Mesenteric fat pad (tissue), 1 donor: ENCODE measurements at places on chromosomes 7 and 10. TPM values are rescaled to one million over a fixed set of nuclear protein-coding genes. Genes with fewer than 3 reads are reported as not detected.
A peak's percentile ranks its signal among the peaks of the same experiment; 100 is the strongest.

DNA sequence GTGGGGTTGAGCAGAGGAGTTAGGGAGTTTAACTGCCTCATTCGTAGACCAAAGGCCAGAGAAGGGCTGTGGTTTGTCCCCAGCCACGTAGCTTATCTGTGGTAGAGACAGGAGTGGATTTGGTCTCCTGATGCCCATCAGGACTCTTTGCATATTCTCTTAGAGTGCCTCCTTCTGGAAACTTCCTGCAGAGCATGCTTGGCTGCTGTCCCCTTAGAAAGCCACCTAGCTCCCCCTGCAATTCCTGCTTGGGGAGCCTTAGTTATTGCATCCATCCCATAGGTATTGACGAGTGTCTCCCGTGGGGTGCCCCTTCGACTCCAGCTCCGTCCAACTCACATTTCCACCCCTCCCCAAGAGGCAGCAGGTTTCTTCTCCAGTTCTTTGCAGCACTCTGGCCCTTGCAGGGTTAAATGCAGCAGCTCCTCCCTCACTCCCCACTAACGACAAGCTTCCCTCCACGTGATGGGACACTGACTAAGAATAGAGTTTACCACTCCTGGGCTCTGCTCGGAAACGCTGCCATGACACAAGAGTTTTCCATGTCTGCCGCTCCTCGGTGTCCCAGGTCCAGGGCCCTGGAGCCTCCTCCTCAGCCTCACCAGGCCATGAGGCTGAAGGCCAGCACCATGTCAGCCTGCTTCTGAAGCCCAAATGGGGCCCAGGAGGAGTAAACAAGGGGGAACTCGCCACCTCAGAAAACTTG, 147.8 kb upstream of the UNC5B start:
- DNase-seq: no peak

GRCh38 chr7:66152371-66153191, 37.9 kb downstream of the CRCP start:
- no peak for DNase-seq

- no peak for DNase-seq
Observed at GRCh38 chr10:103202319-103202718, 9.2 kb upstream of the NT5C2 start.

DNA sequence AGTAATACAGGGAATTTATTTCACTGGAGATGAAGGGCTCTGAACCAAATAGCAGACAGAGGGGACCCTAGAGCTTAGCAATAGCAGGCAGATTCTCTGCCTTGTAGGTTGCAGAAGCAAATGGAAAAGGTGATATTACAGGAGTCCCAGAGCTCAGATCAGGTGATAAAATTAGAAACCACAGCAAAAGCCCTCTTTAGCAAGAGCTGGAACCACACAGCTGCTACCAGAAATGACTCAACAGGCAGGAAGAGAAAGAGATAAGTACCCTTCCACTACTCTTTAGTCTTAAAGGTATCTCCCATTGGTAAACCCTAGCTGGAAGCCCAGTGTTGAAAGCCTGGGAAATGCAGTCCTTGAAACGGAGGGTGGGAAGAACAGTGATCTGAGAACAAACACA, 535.6 kb upstream of the GHITM start:
- DNase-seq: no peak

DNA sequence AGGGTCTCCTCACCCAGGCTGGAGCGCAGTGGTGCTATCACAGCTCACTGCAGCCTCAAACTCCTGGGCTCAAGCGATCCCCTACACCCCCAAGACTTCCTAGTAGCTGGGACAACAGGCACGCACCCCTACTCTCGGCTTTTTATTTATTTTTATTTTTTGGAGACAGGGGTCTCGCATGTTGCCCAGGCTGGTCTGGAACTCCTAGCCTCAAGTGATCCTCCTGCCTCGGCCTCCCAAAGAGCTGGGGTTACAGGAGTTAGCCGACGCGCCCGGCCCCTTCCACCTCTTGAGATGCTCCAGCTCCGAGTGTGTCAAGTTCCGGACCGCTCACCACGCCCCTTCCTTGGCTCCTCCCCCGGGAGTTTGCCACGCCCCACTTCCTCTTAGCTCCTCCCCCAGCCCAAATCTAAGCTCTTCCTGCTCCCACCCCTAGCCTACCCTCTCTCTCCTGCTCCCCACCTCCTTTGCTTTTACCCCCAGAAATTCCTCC, 6.3 kb downstream of the NAT16 start:
- no peak for DNase-seq

- DNase-seq: no peak
Observed at GRCh38 chr7:131164025-131164925, 163.4 kb upstream of the MKLN1 start.

DNA sequence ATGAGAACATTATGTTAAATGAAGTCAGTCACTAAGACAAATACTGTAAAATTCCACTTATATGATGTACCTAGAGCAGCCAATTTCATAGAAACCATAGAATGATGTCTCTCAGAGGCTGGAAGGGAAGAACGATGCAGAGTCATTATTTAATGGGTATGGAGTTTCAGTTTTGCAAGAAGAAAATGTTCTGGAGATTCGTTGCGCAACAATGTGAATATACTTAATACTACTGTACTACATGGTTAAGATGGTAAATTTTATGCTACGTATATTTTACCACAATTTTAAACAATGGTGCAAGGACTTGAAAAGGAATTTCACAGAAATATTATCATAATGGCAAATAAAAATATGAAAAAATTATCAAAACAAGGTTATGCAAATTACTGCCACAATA, 972.6 kb downstream of the KCNMA1 start:
- DNase-seq: no peak

- DNase-seq: no peak
Observed at GRCh38 chr7:96976106-96976505, 29.2 kb upstream of the DLX6 start.

DNA sequence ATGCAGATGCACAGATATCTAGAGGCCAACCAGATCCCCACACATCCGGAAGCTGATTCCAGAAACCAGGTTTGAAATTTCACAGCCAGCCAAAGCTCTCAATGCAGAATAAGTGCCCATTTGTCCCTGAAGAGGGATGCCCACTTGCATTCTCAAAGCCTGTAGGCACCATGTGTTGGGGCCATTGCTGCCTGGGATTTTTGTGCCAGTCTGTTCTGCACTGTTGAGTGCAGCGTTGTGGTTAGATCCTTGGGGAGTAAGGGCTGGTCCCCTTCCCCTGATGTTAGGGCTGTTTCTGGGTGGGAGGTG, 62.4 kb downstream of the EEPD1 start:
- DNase-seq: no peak

- DNase-seq: no peak
Observed at GRCh38 chr7:157568770-157569584, 232.2 kb downstream of the DNAJB6 start.

DNA sequence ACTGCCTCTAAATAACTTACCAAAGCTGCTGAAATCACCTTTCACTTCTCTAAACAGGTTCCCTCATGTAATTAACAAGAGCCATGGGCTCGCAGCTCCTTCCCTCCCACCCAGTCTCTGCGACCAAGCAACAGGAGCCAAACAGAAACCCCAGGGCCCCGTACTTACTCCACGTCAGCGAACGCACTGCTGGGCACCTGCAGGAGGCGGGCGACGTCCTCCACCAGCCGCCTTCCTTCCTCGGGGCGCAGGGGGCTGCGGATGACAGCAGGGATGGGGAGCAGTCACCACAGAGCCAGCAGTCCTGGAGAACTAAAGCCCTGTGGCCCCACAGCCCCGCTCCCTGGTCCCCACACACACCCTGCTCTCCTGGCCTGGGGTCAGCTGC, 477.0 kb downstream of the PTPRN2 start:
- DNase-seq: peak; percentile 69

DNA sequence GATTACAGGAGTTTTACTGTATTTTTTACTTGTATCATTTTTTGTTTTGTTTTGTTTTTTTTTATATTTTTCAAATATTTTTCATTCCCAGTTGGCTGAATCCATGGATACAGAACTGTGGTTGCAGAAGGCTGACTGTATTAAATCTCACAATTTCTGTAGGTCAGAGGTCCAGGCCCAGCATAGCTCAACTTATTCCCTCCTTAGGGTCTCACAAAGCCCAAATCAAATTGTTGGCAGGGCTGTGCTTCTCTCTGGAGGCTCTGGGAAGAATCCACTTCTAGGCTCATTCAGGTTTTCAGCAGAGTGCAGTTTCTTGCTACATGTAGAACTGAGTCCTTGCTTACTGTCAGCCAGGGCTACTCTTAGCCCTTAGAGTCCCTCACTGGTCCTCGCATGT, 22.6 kb downstream of the TSPAN14 start:
- DNase-seq: peak; percentile 41

DNA sequence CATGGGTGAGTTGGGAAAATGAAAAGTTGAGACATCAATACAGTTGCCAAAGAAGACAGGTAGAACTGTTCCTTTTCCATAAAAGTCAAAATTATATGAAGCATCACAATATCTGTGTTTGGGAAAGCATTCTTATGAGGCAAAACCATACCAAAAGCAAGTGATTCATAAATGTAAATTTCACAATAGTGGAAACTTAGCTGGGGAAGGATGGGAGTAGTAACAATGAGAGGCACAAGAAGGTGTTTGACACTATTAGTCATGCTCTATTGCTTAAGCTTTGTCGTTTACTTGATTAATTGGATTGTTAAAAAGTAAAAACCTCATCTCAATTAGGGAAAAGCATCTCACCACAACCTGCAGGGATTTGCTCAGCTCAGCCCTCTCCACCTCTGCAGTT, 240.2 kb downstream of the C7orf25 start:
- DNase-seq: no peak

DNA sequence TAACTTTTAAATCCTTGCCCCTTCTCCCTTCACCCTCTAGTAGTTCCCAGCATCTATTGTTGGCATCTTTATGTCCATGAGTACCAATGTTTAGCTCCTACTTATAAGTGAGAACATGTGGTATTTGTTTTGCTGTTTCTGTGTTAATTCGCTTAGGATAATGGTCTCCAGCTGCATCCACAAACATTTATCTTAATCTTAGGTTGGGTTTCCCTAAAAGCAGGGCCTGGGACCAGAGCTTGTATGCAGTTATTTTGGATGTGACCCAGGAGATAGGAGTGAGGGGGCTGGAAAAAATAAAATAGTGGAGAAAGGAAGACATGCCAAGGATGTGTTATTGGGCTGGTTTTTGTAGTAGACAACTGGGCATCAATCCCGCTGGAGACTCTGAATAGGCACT, 571.8 kb downstream of the CCSER2 start:
- DNase-seq: no peak

DNA sequence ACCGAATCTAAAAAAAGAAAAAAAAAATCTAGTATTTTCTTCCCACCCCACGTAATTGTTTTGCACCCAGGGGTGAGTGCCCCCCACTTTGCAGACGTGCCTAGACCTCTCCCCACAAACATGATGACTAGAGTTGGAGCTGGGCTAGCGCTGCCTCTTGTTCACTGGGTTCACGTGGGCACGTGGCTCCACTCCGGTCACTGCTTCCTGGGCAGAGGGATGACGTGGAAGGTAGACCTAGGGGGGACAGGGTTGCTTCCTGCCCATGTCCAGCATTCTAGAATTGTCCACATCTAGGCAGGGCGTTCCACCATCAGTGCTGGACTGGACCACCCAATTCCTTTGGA, 861 bp upstream of the LIMK1 start:
- no peak for DNase-seq

Gene BRI3
- 355 TPM for total RNA-seq

Gene OIT3
- total RNA-seq: not detected

Gene AGAP5
- total RNA-seq: 7.4 TPM
